ENCODE measurements at places on chromosomes 5 and 9.
A peak's percentile ranks its signal among the peaks of the same experiment; 100 is the strongest.

DNA sequence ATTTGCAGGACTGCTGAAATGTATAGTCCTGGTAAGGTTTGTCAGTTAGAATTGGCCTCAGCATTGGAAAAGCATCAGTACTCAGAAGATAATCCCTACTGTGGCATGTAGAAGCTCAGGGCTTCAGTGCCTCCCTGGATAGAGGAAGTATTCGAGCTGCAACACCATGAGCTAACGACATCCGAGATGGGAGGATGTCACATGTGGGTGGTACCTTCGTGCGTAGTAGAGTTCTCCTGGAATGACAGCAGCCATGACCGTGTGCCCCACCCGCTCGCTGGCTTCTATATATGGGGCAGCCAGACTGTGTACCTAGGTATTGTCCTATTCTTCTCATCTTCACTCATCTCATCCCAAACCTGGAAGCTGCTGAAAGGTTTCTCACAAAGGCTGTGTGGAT is 345.8 kb upstream of the KLF9 start:
- DNase-seq = no peak

DNA sequence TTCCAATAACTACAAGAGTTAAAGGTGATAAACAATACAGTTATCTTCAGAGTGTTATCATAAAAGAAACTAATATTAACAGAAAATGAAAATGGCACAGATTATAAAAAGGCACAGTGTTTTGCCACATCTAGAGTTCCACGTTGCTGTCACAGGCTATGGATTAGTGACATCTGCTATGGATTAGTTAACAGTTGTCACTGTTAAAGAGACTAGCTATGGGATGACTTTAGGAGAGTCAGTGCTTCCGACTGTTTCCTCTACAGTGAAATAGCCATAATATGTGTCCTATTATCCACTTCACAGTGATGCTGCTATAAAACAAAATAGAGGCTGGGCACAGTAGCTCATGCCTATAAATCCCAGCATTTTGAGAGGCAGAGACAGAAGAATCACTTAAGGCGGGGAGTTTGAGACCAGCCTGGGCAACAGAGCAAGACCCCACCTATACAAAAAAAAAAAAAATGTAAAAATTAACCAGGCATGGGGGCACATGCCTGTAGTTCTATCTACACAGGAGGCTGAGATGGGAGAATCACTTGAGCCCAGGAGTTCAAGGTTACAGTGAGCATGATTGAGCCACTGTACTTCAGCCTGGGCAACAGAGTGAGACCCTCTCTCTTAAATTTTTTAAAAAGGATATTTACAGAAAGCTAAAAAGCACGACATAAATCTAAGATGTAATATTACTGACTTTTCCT is 19.7 kb downstream of the MAPKAP1 start:
- DNase-seq = no peak

DNA sequence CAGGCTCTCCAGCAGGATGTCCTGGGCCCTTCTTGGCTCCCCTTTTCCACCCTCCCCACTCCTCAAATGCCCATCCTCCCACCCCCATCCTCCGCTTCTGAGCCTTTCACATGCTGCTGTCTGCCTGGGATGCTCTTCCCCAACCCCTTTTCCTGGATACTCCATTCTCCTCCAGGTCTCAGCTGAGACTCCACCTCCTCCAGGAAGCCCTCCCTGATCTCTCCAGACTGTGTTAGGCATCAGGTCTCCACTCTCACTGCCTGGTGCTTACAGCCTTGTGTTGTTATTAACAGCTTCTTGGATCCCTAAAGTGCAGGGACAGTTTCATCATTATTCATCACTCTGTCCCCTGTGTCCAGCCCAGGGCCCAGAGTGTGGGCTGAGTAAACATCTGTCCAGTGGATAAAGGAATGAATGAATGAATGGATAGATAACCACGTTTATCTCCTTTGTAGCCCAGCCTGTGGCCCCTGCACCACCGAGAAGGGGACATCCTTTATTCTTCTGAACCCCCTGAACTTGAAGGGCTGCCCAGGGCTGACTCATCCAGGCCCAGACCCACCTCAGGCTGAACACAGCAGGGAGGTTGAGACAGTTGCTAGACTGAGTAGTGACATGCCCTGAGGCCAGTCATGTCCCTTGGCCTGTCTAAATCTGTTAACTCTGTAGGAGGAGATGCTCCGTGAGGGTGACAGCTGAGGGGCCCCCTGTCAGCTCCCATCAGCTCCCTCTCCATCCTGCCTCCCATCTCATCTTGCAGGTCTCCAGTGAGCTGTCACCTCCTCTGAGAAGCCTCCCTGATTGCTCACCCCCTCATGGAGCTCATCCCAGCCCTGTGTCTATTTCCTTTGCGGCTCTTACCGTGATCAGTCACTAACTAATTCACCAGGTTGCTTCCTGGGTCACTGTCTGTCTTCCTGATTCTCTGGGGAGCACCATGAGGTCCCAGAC is 14.6 kb upstream of the LAMC3 start:
- no peak for DNase-seq

DNA sequence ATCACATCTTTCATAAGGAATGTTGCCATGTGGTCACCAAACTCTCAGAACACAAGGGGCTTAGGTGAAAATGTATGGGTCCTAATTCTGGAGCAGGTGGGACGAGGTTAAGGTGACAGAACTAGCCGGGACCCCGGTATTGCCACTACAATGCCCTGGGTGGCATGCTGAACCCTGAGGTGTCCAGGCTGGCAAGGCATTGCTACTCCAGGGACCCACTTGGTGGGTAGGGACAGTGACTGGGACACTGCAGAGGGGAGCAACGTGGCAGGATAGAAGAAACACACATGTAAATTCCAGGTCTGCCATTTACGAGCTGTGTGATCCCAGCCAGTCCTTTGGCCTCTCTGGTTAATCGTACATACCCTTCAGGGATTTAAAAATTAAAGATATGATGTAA is 206.9 kb upstream of the MVB12B start:
- DNase-seq = no peak

DNA sequence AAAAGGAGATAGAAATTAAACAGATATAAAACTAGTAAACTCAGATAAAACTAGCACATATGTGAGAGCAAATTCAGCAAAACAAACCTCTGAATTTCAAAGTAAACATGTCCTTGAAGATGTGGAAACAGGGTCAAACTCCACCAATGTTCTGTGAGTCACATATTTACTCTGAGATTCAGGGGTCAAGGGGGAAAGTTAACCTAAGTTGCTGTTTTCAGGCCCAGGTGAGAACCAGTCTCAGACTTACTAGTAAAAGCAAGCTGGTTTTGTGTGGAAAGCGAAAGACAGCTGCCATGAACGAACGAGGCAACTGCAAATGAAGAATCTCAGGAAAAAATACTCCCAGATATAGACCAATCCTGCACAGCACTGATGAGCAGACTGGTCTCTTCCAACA is 29.0 kb downstream of the PSMB7 start:
- no peak for DNase-seq

GRCh38 chr5:145237843-145238242 is 597.3 kb downstream of the PRELID2 start:
- DNase-seq = no peak

DNA sequence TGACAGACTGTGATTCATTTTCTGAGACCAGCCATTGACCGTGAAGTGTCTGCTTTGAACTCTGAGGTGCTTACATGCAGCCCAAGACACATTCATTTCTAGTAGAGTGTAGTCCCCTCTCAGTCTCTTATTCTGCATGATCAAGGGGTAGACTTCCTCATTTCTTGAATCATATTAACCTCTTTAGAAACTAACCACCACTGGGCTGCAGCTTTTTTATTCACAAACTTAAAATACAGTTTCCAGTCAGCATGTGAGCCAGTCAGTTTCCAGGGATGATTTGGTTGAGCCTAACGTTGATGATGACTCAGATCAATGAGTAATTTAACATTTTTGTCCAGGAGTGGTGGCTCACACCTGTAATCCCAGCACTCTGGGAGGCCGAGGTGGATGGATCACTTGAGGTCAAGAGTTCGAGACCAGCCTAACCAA is 59.2 kb downstream of the OTULIN start:
- DNase-seq = no peak

GRCh38 chr5:112917453-112917995 is 4.5 kb downstream of the REEP5 start:
- DNase-seq = no peak

- DNase-seq = no peak
These were observed 76.3 kb downstream of the FOCAD start for GRCh38 chr9:20760246-20760891.

DNA sequence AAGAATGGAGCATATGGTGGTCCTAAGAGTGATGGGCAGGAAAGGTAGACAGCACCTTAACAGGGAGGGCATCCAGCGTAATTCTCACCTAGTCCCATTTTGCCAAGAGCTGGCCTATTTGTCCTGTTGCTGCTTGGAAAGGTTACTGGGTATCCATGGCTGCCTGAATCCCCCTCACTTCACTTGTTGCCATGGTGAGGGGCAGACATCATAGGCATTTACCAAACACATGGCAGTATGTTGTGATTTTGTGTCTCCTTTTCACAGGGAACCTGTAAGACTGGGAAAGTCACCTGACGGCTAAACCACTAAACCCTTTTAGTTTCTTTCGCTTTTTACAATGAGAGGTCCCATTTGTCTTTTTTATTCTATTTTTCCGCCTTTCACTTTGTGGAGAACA is 227.1 kb downstream of the CD180 start:
- DNase-seq = no peak

GRCh38 chr5:169305366-169305765 is 4.4 kb upstream of the SLIT3 start:
- no peak for DNase-seq

GRCh38 chr9:113738893-113739604 is 137.1 kb upstream of the ZNF618 start:
- no peak for DNase-seq

- DNase-seq = no peak
These were observed 710 bp upstream of the PIP5KL1 start for GRCh38 chr9:127931092-127931881.

GRCh38 chr9:111886983-111887718 is 9.5 kb upstream of the UGCG start:
- no peak for DNase-seq

DNA sequence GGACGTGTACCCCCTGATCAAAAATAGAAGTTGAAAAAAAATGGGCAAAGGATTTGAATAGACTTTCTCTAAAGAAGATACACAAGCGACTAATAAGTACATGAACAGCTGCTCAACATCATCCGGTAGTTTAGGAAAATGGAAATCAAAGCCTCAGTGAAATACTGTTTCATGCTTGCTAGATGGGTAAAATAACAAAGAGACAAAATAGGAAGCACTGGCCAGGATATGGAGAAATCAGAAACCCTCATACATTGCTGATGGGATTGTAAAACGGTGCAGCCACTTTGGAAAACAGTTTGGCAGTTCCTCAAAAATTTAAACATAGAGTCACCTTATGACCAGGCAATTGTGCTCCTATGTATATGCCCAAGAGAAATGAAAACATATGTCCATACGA is 65.0 kb upstream of the SUB1 start:
- DNase-seq = no peak

DNA sequence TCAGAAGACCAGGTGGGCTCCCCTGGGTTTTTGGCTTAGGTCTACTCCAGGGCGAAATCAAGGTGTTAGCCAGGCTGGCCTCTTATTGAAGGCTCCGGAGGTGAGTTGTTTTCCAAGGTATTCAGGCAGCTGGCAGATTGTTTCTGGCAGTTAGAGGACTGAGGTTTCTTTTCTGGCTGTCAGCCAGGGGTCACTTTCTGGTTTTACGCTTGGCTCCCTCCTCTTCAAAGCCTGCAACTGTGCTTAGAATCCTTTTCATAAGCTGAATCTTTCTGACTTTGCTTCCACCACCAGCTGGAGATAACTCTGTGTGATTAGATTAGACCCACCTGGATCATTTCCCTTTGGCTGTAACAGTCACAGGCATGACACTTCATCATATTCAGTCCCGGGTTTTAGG is 24.6 kb downstream of the RFK start:
- DNase-seq = no peak

DNA sequence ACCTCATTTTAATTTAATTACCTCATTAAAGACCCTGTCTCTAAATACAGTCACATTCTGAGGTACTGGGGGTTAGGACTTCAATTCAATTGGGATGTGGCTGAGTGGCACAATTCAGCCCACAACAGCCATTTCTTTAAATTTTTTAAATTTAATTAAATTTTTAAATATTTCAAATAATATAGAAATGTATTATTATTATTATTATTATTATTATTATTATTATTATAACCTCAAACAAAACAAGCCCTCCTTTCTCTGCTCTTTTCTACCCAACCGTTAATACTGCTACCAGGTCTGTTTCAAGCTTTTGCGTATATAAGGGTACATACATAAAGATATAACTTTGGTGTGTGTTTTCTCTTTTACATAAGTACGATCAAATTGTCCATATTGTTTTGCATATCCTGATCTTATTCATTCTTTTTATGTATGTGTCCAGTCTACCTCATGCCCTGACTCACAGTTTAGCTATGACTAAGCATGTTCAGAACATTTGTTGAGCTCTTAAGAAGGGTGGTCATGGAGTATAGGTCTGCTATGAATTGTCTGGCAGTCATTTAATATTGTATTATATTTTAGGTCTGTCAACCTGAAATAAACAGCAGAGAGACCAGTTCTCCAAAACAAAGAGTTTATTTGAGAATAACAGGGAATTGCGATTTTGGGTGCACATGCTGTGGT is 16.1 kb upstream of the RAB14 start:
- DNase-seq = no peak

- no peak for DNase-seq
These were observed 101.5 kb downstream of the DEPDC1B start for GRCh38 chr5:60598424-60598823.

- DNase-seq = no peak
These were observed 166.4 kb upstream of the SPRY4 start for GRCh38 chr5:142491270-142491669.

- no peak for DNase-seq
These were observed 272.2 kb downstream of the FSTL4 start for GRCh38 chr5:133340002-133340755.

DNA sequence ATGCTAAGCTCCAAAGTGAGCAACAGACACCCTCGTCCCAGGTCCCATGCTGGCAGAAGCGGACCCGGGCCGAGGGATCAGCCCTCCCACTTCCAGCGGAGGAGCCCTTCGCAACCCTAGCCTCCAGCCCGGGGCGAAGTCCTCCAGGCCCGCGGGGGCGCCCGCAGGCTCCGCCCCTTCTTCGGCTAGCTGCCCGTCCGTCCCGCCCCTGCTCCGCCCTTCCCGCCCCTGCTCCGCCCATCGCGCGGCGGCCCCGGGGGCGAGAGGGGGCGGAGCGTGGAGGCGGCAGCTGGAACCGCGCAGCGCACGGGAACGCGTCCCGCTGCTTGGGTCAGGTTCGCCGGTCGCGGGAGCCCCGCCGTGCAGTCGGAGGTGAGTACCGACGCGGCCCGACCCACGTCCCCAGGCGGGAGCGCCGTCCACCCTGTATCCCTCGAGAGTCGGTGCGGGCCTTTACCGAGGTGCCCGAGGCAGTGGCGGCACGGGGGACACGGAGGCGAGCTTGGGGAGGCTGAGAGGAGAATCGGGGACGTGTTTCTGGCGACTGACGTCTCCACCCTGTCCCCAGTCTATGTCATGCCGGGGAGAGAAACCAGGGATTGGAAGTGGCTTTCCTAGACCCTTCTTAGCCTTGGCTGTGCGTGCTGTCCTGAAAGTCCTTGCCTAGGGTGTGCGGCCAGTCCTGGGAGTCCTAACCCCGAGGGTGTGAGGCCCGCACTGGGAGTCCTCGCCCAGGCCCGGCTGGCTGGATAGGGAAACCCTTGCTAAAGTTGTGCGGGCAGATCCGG is at the start of gene ACO1:
Gene ACO1, plus strand, starts transcription at position 280 of the 788 bp plus-strand sequence. CDS start 20,864 bp downstream, outside the sequence.
- peak; percentile 82 for DNase-seq
